ENCODE measurements at places on chromosomes 2 and 18. TPM values are rescaled to one million over a fixed set of nuclear protein-coding genes. Genes with fewer than 3 reads are reported as not detected.

Gene SP5
- not detected for total RNA-seq

Gene GCKR
- not detected for total RNA-seq

Gene BMP10
- total RNA-seq: not detected

Gene AGXT
- not detected for total RNA-seq

Gene SPP2
- total RNA-seq: not detected

Gene TTC32
- 8.3 TPM for total RNA-seq

Gene AQP12B
- not detected for total RNA-seq

Gene ADGRF3
- total RNA-seq: 1.1 TPM

Gene DSG4
- not detected for total RNA-seq

Gene CPO
- total RNA-seq: not detected

Gene DYNAP
- total RNA-seq: not detected

Gene CLEC4F
- not detected for total RNA-seq
